Thyroid gland (tissue), 4 donors: ENCODE measurements at places on chromosomes 4 and X. TPM values are rescaled to one million over a fixed set of nuclear protein-coding genes. Genes with fewer than 3 reads are reported as not detected.

Gene SLC9B1
- total RNA-seq = 0.50 TPM

Gene CXorf49
- not detected for total RNA-seq

Gene UTP3
- total RNA-seq = 15.7 TPM

Gene AKAP14
- not detected for total RNA-seq

Gene ASB12
- total RNA-seq = not detected

Gene TXK
- total RNA-seq = 3.6 TPM

Gene GJB1
- not detected for total RNA-seq

Gene BTK
- total RNA-seq = 1.0 TPM

Gene PPEF2
- not detected for total RNA-seq

Gene FGFR3
- 0.81 TPM for total RNA-seq

Gene PPEF1
- not detected for total RNA-seq

Gene RGN
- total RNA-seq = 23.4 TPM

Gene ANXA3
- total RNA-seq = 213 TPM

Gene SOD3
- total RNA-seq = 140 TPM

Gene ETDB
- total RNA-seq = not detected

Gene DNAJB14
- 84.4 TPM for total RNA-seq

Gene MAGEC1
- not detected for total RNA-seq

GRCh38 chr4:7075962-7076695 is 8.3 kb upstream of the GRPEL1 start:
- no peak for DNase-seq

DNA sequence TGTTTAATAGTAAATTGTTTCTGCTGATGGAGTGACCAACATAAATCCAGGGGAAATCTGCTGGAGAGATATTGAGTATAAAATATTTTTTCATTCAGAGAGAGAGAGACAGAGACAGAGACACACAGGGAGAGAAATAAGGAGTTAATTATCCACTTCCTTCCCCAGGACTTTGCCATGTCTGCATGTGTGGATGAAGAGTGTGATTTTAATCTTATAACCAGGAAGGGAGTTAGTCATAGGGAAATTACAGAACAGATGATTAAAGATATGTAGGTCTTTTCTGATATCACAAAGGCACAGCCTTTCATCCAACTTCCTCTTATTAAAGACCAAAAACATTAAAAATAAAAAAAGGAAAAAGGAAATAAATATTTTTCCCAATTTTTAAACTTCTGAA is 526.3 kb downstream of the SPRY1 start:
- no peak for DNase-seq

DNA sequence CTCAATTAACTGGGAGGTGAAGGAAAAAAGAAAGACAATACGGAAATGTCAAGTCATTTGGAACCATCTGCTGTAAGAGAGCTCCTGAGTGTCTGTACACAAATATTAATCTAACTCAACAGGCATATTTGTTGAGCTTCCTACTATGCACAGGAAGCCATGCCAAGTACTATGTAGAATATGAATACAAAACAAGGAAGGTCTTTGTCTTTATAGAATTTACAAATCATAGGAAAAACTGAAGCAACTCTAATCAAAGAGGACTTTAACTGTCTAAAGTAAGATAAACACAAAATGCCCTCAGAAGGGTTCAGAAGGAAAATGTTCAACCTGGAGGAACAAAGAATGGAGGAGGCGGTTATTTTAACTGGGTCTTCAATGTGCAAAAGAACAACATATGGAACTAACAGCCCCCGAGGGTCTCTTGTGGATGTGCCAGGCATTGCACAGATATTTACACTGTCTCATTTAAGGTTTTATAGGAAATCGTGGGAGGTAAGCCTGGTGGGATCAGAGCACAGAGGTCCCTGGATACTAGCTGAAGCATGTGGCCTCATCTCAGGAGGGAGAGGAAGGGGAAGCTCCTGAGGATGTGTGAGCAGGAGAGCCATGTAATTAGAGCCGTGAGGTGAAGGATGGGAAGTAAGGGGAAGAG is 5.8 kb downstream of the FAM114A1 start:
- no peak for DNase-seq

GRCh38 chr4:155559915-155560314 is 106.7 kb upstream of the GUCY1A1 start:
- DNase-seq = no peak

GRCh38 chr4:65241257-65241997 is 428.9 kb downstream of the EPHA5 start:
- DNase-seq = no peak

DNA sequence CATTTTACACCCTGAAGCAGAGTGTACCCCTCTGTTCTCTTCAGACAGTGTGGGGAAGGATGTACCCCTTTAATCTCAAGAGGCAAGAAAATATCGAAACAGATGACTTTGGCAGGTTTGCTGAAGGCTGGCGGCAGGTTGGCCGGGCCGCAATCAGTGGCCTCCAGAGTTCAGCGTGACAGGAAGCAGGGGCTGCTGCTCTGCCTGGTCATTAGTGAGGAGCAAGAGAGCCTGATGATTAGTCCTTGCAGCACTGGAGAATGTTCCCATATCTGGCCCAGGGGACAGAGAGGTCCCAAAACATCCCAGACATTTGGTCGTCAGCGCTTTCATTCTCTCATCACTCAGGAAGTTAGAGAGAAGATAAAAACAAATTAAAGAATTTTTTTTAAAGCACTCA is 352.8 kb downstream of the SPRY1 start:
- DNase-seq = peak; percentile 10

GRCh38 chr4:955161-955921 is 18.0 kb downstream of the DGKQ start:
- no peak for DNase-seq

GRCh38 chrX:11478026-11478425 is 184.8 kb downstream of the AMELX start:
- DNase-seq = no peak

GRCh38 chr4:160537681-160538080 is 1434.8 kb downstream of the RAPGEF2 start:
- DNase-seq = no peak

DNA sequence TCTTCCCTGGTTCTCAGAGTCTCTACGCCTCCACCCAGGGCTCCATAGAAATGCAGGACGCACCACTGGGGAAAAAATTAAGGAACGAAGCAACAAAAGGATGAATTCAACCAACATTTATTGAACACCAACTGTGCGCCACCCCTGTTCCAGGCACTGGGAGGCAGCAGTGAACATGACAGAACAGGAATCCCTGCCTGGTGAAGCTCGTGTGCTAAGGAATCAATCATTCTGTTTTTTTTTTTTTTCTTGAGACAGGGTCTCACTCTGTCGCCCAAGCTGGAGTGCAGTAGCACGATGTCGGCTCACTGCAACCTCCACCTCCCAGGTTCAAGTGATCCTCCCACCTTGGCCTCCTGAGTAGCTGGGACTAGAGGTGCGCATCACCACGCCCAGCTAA is 1.9 kb upstream of the FTSJ1 start:
- DNase-seq = no peak

DNA sequence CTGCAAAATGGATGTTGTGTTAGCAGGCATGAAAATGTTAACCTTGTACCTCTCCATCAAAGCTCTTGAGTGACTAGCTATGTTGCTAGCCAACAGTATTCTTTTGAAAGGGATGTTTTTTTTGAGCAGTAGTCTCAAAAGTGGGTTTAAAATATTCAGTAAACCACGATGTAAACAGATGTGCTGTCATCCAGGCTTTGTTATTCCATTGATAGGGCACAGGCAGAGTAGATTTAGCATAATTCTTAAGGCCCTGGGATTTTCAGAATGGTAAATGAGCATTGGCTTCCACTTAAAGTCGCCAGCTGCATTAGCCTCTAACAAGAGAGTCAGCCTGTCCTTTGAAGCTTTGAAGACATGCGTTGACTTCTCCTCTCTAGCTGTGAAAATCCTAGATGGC is 18.4 kb downstream of the FGF2 start:
- DNase-seq = no peak

GRCh38 chr4:145423017-145423708 is 58.5 kb upstream of the SMAD1 start:
- DNase-seq = no peak

DNA sequence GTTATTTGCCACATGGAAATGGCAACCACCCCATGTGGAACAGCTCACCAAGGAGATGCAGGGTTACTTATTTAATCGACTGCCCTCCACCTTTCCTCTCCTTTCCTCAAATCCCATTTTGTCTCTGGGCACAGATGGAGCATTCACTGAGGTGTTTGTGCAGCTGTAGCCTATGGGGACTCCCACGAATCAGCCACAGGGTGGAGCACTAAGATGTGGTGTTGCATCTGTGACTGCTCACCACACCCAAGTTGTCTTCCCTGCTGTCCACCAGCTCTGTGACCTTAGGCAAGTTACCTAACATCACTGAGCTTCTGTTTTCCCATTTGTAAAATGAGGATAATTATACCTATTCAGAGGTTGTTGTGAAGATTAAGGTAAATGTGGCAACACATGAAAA is 252.4 kb upstream of the CPEB2 start:
- DNase-seq = no peak

DNA sequence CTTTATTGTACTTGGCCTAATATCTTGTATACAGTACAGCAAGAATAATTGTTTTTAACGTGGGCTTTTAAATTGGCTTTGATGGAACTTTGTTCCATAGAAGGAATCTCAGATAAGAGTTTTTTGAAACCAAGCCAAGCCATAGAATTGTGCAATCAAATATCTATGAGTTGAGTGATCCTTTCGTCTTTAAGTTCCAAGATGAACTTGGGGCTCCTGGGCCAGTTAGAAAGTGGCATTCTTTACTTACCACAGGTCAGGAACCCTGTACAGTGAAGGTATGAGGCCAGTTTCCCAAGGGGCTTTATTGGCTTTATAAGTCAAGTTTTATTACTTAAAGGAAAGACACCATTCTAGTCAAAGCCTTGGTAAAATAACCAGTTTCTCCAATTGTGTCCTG is 2104.2 kb downstream of the PCDH7 start:
- DNase-seq = no peak

- DNase-seq = no peak
Measured at GRCh38 chr4:6875431-6875831, 34.2 kb upstream of the TBC1D14 start.

GRCh38 chr4:126552321-126552720 is 1080.4 kb upstream of the INTU start:
- no peak for DNase-seq

- DNase-seq = no peak
Measured at GRCh38 chrX:96722781-96723180, 38.1 kb downstream of the DIAPH2 start.

DNA sequence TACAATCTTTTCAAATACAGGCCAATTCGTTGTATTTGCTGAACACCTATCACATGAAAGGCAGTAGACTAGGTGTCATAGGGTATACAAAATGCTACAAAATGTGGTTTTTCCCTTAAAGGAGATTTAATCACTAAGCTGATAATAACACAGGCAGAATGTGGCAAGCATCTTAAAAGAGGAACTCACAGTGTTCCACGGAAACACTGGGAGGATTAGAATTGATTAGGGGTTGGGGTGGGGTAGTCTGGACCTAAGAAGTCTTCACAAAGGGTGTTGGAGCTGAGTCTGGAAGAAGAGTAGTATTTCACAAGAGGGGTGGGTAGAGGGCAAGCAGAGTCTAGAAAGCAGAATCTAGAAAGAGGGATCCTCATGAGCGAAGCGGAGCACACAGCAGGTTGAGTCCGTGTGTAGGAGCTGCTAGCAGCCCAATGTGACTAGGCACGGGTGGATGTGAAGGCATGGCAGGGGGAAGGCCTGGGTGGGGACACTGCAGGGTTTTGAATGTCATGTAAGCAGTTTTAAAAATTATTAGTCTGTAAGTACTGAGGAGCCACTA is 123.6 kb downstream of the MGST2 start:
- no peak for DNase-seq

DNA sequence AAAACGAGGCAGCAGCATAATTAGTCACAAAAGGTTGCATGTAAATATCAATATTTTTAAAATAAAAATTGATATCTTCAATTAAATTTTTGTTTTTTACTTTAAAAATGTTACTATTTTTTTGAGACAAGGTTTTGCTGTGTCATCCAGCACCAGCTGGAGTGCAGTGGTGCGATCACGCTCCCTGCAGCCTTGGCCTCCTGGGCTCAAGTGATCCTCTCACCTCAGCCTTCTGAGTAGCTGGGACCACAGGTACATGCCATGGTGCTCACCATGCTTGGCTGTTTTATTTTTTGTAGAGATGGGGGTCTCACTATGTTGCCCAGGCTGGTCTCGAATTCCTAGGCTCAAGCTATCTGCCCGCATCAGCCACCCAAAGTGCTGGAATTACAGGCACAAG is 96.8 kb upstream of the FRAS1 start:
- DNase-seq = peak; percentile 12

GRCh38 chr4:112765317-112765974 is 128.5 kb downstream of the LARP7 start:
- DNase-seq = no peak

- no peak for DNase-seq
Measured at GRCh38 chrX:68659786-68660185, 12.3 kb downstream of the STARD8 start.

- no peak for DNase-seq
Measured at GRCh38 chr4:123415576-123415975, 19.0 kb downstream of the SPRY1 start.

- DNase-seq = no peak
Measured at GRCh38 chr4:4339504-4340085, 47.3 kb upstream of the NSG1 start.
